ENCODE measurements at places on chromosomes 5 and 9.
A peak's percentile ranks its signal among the peaks of the same experiment; 100 is the strongest.

- no peak for DNase-seq
Measured at GRCh38 chr5:36741128-36741527, 134.7 kb downstream of the SLC1A3 start.

- no peak for DNase-seq
Measured at GRCh38 chr5:34586117-34586885, 69.8 kb upstream of the RAI14 start.

GRCh38 chr9:130665431-130666392 lies 1.3 kb downstream of the PRDM12 start:
- peak; percentile 62 for DNase-seq

- DNase-seq = no peak
Measured at GRCh38 chr5:37520811-37521210, 141.7 kb downstream of the WDR70 start.

DNA sequence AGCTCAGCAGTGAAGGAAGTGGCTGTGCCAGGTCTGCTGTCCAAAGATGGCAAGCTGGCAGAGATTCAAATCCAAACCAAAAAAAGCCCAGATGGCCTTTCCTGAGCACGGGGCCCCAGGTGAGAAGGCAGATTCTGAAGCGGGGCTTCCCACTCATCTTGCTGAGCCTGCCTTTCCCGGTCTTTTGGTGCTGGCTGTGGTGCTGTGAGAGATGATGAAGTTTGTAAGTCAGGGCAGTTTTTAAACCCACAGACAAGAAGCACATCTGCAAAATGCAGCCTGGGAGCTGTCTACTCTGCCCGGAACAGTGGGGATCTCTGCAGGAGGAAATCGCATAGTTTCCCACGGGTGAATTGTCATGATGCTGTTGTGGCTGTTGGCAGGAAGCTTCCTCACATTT lies 85.0 kb upstream of the IRX4 start:
- DNase-seq = no peak

DNA sequence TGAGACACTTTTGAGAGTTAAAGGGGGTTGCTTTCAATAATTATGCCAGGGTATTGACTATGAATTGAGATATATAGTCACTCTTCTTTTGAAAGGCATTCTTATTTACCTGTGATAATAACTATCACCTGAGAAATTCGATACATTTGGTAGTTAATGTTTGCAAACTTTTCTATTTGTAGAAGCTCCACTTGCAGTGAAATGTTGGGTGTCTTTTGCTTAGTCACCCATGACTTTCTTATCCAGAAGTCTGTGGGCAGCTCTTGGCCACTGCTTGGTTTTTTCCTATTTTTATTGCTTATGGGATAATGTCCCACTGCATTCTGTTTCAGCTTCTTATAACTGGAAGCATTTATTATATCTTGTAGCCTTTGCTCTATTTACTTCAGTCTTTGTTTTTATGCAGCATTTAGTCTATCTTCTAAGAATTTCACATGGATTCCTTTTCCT lies 3.9 kb downstream of the MACIR start:
- no peak for DNase-seq

GRCh38 chr5:181027452-181028031 lies 12.5 kb upstream of the BTNL9 start:
- peak; percentile 4 for DNase-seq

DNA sequence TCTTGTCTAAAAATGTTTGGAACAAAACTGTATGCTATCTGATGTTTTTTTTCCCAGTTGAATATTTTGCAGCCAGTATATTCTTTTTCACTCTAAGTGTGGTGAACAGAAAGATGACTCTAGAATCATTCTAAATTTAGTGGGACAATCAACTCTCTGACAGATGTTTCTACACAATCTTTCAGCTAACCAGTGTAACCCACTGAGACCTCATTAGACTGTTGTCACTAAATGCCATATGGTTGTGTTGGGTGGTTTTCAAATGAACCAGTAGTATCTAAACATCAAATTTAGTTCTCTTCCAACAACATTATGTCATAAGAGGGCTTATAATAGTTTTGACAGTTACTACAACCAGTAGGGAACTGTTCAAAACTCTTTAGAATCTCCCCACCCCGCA lies 129.6 kb upstream of the PRLR start:
- DNase-seq = no peak

DNA sequence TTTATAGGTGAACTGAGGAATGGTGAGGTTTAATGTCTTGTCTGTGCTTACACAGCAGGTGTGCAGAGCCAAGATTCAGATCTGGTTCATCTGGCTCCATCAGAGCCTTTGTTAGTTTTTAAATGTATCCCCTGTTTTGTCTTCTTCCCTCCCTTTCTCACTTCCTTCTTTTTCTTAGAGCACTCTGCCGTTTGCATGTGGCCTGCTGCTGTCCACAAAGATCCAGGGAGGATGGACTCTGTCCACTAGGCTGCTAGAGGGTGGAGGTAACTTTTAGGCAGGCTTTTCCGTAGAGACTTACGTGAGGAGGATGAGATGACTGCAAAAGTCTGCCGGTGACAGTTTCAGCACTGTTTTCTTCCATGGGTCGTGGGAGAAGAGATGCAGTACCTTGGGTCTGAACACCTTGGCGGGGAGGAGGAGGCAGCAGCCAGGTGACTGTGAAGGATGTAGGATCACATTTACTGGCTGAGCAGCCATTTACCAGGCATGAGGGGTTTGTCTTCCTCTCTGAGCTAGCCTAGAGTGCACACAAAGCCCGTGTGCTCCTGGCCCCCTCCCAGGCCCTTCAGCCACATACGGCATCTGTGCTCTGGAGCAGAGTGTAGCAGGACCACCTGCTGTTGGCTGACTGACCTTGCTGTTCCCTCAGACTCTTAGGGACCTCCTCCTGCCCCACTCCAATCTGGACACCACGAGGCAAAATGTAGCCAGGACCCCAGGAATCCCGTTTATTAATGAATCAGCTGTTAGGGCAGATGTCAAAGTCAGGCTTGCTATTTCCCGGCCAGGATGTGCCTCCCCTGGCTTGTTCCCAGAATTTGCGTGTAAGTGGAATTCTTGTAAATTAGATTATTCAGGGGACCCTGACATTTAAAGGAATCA lies 1.8 kb downstream of the NTMT1 start:
- no peak for DNase-seq

DNA sequence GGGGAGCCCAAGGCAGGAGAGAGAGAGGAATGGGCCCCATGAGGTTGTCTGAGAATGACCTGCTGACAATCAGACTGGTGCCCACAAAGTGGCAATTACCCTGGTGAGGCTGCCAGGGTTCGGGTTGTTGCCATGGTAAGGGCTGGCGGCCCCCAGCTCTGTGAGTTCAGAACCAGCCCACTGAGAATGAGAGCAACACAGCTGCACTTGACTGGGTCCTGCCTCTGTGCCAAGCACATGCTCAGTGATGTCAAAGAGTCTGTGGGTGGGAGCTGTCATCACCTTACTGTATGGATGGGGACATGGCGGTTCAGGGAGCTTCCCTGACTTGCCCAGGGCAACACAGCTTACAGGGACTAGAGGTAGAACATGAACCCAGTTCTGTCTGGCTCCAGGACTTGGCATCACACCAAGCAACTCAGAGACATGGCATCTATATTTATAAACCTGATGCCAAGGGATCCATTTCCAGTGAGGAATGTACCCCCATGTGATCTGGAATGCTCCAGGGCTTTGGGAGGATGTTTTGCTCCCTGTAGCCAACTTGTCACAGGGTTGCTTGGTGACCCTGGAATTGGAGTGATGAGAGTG lies 38.2 kb upstream of the TEX48 start:
- no peak for DNase-seq

GRCh38 chr9:126788634-126789349 lies 16.0 kb upstream of the ZBTB43 start:
- no peak for DNase-seq

DNA sequence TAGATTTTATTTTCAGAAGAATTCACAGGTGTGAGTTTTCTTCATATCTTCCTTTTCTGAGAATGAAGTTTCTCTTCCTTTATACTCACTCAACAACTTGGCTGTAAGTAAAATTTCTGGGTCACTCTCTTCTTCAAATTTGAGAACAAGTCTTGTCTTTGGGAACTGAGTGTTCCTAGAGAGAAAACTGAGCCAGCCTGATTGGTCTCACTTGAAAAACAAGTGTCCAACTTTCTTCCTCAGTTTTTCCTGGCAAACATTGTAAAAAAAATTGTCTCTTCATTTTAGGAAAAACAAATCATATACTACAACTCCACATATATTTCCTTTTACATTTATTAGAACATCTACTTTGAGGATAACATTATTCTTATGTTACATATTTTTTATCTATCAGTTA lies 156.1 kb upstream of the GHR start:
- no peak for DNase-seq

DNA sequence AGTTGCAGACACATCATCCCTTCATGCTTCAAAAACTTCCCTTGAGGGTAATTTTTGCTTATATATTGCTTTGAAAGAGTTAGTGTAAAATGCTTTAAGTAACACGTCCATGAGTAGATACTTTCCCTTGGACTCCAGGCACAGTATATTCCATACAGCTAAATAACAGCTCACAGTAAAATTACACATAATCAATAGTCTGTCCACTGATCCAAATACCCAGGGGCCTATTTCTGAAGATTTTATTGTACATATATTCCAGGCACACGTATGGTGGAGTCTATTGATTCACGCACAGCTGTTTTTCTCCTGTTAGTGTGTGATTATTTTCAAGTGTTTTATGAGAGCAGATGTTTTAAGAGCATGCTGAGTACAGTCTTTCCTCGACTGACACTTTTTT lies 223.7 kb upstream of the GRAMD2B start:
- no peak for DNase-seq

DNA sequence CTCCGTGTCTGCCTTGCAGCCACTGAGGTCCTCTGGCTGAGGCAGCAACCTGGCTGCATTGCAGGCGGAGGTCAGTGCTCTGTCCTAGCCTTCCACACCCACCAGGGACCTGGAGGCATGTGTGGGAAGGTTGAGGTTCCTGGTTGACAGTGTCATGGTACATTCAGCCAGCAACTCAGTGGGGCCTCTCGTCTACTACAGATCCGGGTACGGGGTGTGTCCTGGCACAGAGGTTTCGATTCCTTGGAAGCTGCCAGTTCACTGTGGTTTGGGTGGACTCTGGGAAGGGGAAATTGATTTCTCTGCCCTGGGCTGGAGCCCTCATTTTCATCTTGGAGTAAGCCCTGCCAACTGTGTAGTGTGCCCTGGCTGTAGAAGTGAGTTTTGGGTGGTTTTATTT lies 45.1 kb downstream of the PDE8B start:
- DNase-seq = no peak
